ENCODE measurements at places on chromosomes 7 and 10.

GRCh38 chr7:79770063-79770462 lies 316.6 kb upstream of the MAGI2 start:
- DNase-seq = no peak

DNA sequence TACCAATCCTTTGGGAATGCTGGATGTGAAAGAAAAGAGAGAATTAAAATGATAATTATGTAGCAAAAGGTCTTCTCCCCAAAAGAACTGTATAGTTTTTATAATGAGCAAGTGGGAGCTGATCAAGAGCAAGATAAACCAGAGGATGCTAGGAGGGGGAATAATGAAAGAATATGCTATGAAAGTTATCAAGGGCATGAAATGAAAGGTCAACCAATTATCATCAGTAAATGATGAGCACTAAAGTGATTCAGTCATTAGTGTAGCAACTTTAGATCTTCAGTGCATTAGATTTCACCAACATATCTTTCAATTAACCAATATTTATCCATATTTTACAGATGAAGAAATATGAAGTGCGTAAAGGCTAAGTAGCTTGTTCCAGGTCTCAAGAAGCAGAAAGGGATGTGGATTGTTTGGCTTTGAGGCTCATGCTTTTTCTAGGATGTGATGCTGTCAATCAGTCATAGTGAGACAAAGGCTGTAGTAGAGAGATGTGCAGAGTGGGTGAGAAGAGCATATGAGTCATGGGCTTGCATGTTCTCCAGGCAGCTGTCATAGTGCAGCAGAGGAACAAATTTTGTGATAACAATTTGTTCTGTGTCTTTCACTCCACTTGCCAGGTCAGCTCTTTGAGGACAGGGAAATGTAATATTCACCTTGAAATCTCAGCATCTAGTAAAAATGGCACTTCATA lies 5.7 kb upstream of the OR2F2 start:
- no peak for DNase-seq

DNA sequence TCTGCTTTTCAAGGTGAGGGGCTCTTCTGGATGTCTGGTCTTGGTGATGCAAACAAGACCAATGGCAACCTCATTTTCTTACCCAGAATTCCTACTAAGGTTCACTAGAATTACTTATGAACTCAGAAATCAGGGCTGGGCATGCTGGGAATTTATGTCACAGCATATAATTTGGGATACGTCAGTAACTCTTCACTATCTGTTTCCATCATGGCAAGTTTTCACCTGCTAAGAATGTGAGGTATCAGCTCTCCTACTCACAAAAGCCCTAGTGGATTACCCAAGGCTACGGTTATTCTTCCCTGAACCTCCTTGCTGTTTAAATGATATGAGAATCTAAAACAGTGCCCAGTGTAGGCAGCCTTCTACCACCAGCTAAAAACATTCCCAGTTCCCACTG lies 53.1 kb downstream of the PNLIPRP2 start:
- no peak for DNase-seq

DNA sequence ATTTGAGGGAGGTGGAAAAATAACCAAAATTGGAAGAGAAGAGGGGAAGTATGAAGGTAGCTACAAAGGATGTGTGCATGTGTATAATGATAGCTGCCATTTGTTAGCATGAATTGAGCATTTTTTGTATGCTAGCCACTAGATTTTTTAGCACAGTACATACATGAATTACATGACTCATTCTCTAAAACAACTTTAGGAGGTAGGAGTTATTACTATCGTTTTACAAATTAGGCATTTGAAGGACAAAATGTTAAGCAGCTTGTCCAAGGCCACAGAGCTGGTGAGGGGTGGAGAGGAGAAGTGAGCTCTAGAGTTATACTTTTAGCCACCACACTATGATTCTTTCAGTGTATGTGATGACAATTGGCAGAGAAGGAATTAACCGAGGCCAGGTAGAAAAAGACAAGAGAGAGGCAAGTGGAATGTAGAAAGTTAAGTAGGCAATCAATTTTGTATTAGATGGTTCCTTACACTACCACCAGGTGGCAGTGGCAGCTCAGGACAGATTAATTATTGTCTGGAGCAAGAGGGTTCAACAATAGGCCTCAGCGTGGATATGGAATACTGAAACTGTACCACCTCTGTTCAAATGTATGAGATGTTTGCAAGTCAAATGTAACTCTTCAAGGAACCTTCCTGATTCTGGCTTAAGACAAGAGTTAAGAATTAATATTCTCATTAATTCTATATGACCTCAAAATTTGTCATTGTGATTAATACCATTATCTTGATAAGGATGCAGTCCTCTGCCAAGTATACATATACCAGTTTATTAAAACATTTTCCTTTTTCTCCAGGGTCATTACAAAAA lies 128.0 kb downstream of the MBL2 start:
- DNase-seq = no peak

DNA sequence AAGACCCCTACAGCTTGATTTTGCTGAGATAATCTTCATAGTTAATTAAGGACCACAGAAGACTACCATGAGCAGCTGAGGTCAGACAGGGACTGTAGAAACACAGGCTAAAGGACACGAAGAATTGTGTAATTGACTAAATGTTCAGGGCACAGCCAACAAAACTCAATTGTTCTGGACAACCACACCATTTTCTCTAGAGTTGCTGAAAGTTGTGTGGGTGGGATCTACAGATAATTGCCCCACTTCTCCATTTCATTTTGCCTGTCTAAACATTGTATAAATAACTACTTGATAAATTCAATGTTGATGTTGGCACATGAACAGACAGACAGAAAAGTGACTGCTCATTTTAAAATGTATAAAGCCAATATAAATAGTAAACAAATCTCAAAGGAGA lies 39.0 kb upstream of the SLC16A12 start:
- no peak for DNase-seq

DNA sequence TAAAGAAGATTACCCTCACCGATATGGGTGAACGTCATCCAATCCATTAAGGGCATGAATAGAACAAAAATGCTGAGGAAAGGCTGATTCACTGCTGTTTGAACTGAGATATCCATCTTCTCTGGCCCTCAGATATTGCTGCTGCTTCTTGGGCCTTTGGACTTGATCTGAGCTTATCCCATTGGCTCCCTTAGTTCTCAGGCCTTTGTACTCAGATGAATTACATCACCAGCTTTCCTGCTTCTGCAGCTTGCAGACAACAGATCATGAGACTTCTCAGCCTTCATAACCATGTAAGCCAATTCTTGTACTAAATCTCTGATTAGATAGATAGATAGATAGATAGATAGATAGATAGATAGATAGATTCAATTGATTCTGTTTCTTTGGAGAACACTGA lies 40.2 kb downstream of the CYCS start:
- no peak for DNase-seq

All from thoracic aorta (tissue), 2 donors.